ENCODE measurements at places on chromosomes 1 and 21.

DNA sequence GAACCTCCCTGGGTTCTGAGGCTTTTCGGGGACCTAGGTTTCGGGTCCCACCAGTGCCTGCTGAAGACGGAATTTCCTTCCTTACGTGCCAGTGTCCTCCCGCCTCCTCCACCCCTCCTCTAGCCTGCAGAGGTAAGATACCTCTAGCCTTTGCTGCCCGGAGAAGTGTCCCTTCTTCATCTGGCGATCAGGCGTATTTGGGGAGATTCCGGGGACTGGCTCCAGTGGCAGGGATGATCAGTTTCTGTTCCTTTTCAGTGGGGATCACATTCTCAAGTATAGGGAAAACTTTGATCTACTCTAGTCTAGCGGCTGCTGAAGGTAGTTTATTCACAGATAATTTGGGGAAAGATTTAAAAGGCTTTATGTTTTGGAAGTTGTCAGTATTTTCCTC, 674 bp downstream of the CEP350 start:
- DNase-seq = peak; percentile 4

DNA sequence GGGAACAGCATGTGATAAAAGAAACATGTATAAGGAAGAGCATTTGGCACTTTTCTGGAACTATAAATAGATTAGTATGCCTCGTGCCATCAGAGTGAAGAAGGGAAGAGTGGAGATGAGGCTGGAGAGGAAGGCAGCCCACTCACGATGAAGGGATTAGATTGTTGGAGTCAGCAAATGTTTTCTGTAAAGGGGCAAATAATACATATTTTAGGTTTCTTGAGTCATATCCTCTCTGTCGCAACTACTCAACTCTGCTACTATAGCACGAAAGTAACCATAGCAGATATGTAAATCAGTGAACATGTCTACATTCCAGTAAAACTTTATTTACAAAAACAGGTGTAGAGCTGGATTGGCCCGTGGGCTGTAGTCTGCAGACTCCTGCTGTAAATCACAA, 147.8 kb downstream of the TENT5C start:
- peak; percentile 73 for DNase-seq

DNA sequence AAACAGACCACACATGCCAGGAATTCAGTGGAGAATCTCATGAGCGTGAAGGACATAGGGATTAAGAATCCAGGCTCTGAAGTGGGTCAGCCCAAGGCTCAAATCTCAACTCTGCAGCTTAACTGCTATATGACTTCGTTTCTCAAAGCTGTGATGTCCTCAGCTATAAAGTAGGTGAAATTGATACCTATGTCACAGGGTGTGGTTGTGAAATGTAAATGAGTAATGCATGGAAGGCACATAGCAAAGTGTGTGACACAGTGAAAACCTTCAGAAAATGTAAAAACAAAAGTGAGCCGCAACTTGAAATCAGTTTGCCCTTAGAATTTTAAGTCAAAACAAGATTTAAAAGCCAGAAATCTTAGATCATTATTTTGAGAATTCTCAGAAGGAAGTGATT, 145.7 kb upstream of the PRMT6 start:
- peak; percentile 13 for DNase-seq

GRCh38 chr1:97636941-97637340, 283.9 kb downstream of the DPYD start:
- DNase-seq = peak; percentile 6

GRCh38 chr1:244757091-244757939, 78.1 kb upstream of the COX20 start:
- DNase-seq = peak; percentile 82

GRCh38 chr1:230827081-230827681, 41.1 kb downstream of the C1orf198 start:
- DNase-seq = no peak

- DNase-seq = no peak
Measured at GRCh38 chr1:182139496-182139895, 78.0 kb upstream of the ZNF648 start.

DNA sequence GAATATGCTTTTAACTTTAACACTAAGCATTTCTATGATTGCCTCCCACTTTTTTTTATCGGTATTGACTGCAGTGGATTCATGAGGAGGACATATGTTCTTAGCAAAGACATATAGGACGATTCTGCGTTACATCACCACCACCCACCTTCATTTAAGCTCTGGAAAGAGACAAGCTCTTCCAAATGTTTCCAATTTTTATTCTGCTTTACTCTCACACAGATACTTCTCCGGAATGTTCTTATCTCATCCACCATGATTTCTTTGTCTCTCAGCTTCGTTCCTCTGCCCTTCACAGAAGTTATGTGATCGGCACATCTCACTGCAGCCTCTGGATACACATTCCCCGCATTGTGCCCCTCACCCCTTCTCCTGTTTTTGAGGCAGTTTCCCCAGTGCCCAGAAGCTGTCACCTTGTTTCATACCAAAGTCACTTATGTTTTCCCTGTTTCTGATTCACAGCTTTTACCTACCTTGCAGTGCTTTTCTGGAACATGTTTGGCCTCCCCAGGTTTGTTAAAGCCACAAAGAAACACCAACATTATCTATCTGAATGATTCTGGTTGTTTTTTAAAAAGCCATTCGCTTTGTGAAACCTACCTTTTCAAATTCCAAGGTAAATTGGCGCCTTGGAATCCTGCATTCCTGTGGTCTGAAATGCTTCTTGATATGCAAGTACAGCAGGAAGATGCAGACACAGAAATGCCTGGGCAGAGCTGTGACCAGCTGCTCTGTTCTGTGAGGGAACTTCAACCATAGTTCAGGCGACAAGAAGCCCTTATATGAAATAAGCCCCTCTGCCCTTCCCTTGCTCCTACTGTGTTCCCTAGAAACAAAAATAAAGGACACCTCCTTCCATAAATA, 1020.2 kb downstream of the TTLL7 start:
- DNase-seq = no peak

DNA sequence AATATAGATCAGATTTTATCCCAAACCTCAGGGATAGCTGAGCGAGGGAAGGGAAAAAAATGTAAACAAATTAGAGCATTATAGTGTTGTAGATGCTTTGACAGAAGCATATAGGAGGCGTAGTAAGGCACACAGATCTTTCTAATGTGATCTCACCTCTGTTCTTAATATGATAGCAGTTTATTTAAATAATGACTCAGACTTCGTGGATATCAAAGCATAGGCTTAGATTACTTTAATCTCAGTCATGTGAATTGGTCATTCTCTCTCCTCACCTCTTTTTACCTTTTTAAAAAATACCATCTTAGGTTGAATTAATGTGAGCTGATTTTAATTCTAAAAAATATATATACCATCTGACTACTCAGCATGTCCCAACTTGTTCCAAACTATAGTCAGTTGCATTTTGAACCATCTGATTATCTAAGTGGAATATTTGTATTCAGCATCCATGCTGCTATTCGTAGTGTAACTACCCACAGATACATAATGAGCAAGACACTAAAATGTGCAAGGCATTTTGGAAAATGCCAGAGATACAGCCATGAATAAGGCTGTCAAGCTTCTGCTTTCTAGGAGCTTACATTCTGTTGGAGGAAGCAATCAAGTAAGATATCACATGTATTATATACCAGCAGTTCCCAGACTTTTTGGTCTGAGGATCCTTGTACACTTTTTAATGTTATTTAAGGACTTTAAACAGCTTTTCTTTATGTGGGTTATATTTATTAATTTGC, 76.7 kb downstream of the OSBPL9 start:
- peak; percentile 54 for DNase-seq

DNA sequence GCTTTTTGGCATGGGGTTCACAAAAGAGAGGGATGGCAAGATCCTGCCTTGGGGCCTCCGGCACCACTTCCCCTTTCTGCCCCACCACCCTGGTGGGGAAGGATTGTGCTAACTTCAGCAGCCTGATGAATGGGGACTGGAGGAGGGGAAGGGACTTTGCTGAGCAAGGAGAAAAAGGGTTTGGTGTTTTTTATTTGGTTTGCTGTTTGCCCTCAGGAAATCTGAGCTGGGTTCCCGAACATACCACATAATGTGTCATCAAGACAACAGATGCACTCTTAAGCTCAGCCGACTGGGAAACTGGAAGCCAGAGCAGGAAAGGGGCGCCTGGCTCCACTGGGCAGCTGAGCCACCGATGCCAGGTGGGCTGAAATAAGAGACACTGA, 19.8 kb downstream of the OLFML2B start:
- DNase-seq = peak; percentile 88

GRCh38 chr21:32653326-32653901, 41.2 kb upstream of the CFAP298 start:
- peak; percentile 10 for DNase-seq

DNA sequence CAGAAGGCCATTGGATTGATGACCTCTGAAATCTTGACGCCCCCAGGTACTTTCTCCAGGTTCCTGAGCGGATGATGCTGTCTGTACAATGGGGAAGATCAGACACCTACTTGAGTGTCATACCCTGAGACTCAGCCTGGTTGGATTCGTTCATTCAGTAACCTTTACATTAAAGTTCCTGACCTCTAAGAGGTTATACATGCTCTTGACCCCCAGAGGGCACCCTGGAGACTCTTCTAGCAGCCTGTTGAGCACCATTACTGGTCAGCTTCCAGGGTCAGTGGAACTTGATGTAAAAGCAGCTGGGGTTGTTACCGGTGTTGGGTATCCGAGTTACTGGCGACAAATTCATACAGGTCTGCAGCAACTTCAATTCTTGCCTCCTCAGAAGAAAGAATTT, 114.3 kb upstream of the ZNF678 start:
- peak; percentile 30 for DNase-seq

GRCh38 chr1:10624256-10625050, 149.7 kb downstream of the PEX14 start:
- DNase-seq = no peak

DNA sequence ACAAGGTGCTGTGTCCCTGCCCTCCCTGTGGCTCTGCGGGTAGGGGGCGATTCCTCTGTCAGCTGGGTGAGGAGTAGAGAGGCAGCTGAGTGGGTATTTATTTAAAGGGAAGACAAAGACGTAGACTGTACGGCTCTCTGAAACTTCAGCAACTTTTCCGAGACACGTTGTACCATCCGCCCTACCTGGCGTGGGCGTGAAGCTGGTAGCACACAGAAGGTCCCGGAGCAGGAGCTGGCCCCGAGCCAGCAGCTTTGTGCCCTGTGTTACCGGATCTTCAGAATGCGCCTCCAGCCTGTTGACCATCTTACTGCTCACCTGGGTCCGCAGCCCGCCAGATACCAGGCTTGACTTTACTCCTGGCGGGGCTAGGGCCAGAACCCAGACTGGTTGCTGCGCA, 34.9 kb downstream of the PRKCZ start:
- DNase-seq = no peak

DNA sequence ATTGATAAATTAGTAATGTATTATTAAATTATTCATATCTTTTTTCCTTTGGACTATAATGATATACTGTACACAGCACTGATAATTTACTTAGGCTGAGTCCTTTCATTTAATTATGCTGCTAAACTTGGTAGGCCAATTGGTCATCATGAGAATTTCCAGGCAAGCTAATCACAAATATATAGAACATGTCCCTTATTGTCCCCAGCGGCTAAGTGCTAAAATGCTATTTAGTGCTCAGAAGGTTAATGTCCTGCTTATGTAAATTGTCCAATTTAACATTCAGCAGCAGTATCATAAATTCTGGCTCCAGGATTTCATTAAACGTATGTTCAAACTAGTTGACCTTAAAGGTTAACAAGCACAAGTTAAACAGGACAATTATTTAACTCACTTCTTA, 30.0 kb upstream of the RRP15 start:
- DNase-seq = no peak

DNA sequence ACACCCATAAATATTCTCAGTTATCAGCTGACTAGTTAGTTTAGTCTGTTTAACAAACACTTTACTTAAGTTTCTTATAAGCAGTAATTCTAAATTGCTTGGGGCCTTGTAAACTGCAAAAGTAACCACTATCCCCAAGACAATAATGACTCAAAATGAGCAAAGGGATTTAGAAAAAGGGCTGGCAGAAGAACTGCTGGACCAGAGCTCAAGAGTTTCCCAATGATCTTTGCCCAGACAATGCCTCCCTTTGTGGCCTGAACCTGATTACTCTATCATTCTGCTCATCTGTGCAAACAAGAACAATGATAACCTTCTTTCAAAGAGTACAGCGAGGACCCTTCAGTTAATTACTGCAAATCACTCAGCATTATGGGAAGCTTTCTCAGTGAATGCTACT, 123.5 kb downstream of the TIAM1 start:
- peak; percentile 38 for DNase-seq

DNA sequence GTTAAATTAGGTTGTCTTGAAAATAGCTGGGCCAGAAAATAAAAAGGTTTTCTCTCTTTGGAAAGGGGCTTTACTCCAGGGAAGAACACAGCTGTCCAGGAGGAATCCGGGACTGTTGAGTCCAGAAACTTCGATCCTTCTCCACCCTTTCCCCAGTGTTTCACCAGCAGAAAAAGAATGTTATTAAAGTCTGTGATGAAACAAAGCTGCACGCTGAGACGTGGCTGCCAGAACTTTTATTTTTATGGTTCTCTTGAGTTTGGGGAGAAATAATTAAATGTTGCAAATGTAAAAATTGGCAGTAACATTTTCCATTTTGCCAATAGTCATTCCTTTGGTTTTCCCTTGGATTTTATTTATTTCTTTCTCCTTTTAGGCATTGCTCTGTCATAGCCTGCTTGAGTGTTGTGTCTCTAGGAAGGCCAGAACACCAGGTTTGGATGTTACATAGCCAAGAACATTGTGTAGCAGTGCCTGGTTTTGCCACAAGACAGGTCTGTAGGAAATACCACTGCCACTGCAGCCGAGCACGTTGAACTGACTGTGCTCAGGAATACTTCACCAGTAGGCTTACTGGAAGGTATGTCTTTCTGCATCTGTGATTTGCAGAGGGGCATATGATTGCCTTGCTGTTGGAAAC, 87.4 kb downstream of the ROR1 start:
- no peak for DNase-seq

- peak; percentile 86 for DNase-seq
Measured at GRCh38 chr1:26786437-26787380, 1.0 kb upstream of the PIGV start.

GRCh38 chr1:170415710-170416372, 116.1 kb upstream of the GORAB start:
- DNase-seq = peak; percentile 41

DNA sequence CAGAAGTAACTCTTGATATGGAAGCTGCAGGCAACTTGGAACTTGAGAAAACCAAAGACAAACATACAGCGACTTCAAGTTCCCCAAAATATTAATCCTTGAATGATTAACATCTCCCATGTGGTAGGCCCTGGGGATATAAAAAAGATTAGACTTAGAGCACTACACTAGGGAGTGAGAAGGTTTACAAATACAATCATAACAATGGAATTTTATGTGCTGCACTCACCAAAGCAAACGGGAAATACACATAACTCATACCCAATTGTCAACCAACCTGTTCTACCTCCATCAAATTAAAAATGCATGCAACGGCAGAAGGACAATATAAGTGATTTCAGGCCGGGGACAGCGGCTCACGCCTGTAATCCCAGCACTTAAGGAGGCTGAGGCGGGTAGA, 3.7 kb downstream of the SMYD3 start:
- peak; percentile 17 for DNase-seq

DNA sequence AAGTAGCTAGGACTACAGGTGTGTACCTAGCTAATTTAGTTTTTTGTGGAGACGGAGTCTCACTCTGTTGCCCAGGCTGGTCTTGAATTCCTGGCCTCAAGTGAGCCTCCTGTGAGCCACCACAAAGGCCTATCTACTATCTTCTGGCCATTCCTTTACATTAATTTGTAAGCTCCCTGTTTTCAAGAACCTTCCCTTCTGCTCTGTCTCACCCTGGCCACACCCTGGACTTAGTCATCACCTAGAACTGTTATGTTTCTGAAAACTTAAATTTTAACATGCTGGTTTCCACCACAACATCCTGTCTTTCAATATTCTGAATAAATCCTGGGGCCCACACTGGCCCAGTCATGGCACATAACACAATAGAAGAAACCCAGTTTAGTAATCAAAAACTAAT, 4.9 kb upstream of the B4GALT3 start:
- peak; percentile 56 for DNase-seq
